ENCODE measurements at places on chromosomes 3 and 15.

GRCh38 chr15:92457471-92458041 lies 63.9 kb downstream of the ST8SIA2 start:
- no peak for DNase-seq

GRCh38 chr15:70270752-70271111 lies 173.0 kb upstream of the TLE3 start:
- DNase-seq, result no peak

- DNase-seq, result no peak
Measured at GRCh38 chr3:63609834-63610233, 42.6 kb upstream of the SNTN start.

- DNase-seq, result no peak
Measured at GRCh38 chr3:197501496-197501878, 54.3 kb downstream of the BDH1 start.

DNA sequence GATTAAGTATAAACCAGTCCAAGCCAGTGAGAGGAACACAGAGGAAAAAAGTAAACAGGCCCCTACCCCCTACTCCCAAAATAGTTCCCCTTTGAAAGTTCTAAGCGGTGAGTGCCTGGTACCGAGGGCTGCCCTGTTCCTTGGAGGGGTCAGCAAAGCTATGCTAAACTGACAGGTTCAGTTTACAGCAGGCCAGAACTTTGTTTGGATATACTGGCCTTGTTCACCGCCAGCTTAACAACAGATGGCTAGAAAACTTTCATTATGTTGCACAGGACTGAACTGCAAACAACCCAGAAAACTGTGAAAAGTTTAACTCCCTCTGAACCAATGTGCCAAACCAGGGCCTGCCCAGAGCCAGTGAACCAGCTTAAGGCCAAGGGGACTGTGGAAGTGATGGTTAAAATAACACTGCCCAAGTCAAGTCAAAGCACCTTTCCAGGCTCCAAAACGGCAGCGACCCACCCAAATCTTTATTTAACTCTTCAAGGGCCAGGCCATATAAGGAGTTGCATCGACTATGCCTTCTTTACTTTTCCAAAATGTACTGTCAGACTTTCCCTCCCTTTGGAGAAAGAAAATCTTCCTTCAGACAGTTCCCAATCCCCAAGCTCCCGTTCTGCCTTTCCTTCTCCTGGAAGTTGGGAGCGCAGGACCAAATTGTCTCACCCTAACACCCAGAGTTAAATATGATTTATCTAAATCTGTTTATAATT lies 448.0 kb downstream of the FOXP1 start:
- no peak for DNase-seq

GRCh38 chr15:51770902-51771301 lies 19.5 kb downstream of the TMOD2 start:
- DNase-seq, result no peak

GRCh38 chr3:47882338-47882737 lies 79.4 kb downstream of the DHX30 start:
- DNase-seq, result no peak

- no peak for DNase-seq
Measured at GRCh38 chr3:124383846-124384466, 346.3 kb upstream of the UMPS start.

GRCh38 chr3:182305881-182306665 lies 487.2 kb upstream of the ATP11B start:
- no peak for DNase-seq

DNA sequence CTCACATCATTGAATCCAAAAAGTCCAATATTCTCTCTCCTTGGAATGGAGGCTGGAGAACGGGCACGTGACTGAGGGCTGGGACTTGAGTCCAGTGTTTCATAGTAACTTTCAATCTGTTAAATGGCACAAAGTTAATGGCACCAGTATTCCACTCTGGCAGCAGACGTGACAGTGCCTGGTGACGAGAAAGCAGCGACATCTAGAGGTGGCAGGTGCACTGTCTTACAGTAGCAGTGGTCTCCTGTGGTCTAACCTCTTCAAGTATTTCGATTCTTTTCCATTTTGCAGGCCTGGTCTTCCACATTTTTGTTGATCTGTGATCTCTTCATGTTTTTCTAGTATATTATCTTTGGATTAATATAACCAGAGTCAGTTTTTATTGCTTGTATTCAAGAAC lies 107.1 kb downstream of the OXSM start:
- no peak for DNase-seq

DNA sequence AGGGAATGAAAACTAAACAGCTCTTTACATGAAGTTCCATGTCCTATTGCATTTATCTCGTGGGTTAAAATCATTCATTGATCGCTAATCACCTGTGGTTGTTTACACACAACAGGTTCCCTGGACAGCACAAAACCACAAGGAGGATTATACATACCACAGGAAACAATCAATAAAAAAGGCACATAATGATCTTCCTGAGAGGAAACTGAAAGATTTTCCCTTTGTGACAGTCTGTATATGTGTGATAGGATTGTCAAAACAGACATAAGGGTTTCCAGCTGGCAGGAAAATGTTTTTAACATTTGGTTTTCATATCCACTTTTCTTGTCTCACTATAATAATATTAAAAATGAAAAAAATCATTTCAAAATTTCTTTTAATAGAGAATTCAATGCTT lies 541.8 kb downstream of the NLGN1 start:
- DNase-seq, result no peak

DNA sequence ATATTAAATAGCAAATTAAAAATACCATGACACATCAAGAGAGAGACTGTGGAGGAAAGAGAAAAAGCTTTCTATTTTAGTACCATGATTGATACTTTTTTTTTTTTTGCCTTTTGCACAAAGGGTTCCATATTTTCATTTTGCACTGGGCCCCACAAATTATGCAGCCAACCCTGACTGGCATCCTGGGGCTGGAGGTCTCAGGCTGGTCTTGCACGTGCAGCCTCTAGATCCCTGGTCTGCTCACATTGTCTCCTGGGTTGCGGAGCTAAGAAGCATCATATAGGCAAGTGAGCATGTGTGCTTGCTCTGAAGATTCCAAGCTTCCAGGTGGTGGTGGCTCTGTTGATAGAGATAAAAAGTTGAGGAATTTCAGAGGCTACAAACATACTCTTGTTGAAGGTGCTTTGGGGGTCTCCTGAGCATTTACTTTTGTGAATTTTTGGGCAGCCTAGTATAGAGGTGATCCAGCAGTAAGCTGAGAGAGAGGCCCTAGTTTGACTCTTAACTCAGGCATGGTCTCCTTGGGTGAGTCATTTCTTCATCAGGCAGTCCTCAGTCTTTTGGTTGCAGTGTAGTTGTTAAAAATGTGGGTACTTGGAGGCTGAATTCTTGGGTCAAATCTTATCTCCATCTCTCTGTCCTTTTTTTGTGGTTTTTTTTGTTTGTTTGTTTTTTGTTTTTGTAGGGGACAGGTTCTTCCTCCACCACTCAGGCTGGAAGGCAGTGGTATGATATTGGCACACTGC lies 31.3 kb downstream of the SMAD3 start:
- DNase-seq, result no peak

DNA sequence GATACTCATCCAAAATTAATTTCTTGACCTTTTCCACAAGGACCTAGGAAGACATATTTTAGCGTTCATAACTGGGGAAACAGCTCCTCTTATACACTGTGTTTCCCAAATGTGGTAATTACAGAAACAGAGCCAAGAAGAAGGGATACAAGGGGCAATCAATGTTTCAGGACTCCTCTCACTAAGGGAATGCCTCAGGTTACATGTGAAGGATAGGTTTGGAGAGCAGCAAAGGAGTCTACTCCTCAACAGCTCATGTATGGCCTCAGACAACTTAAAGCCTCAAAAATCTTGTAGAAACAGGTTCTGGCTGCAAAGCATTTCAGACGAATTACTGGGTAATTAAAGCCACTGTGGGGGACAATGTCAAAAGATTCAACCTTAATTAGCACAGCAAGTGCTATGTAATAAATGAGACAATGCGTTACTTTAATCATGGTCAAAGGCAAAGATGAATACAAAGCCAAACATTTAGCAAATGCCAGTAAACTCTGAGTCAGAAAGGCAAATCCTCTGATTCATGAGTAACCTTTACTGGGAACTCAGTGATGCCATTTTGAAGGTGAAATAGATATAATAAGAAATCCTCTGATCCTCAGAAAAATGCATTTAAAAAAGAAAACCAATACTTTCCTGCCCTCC lies 1111.2 kb downstream of the TUSC7 start:
- DNase-seq, result no peak

DNA sequence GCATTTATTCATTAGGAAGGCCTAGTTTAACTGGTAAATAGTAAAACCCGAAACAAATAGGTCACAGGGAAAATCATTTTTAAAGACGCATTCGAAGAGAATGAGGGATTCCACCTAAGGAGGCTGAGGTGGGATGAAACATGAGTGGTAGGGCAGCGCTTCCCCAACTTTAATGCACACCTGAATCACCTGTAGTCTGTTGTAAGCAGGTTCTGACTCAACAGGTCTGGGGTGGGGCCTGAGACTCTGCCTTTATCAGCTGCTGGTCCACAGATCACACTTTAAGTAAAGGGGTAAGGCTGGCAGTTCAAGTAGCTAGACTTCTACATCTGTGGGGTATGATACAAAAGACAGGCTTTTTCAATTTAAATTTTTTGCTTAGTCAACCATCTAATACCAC lies 223.5 kb upstream of the UBE2E2 start:
- DNase-seq, result no peak

DNA sequence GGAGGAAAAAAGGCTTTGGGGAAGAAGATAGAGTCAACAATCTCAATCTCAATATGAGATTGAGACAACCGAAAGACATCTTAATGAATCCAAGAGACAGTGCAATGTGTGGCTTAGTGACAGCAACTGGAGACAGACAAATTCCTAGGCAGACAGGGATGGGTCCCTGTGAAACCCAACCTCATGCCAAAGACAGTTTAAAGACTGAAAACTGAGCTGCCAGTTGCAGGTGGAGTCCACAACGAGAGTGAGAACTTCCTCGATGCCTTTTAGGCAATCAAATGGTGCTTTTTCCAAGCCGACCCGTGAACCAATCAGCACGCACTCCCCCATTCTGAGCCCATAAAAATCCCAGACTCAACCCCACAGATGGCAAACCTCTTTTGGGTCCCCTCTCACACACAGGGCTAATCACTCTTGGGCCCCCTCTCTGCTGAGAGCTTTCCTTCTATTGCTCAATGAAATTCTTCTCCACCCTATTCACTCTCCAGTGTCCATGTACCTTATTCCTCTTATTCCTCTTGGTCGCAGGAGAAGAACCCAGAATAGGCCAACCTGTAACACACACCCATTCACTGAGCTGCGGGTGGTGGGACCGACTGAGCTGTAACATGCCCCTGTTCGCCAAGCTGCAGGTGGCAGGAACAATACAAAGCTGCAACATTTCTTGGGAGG lies 34.8 kb downstream of the ZMAT3 start:
- DNase-seq, result no peak

GRCh38 chr15:70196372-70197316 lies 98.9 kb upstream of the TLE3 start:
- DNase-seq, result no peak

GRCh38 chr3:71310980-71311660 lies 272.4 kb downstream of the FOXP1 start:
- no peak for DNase-seq

DNA sequence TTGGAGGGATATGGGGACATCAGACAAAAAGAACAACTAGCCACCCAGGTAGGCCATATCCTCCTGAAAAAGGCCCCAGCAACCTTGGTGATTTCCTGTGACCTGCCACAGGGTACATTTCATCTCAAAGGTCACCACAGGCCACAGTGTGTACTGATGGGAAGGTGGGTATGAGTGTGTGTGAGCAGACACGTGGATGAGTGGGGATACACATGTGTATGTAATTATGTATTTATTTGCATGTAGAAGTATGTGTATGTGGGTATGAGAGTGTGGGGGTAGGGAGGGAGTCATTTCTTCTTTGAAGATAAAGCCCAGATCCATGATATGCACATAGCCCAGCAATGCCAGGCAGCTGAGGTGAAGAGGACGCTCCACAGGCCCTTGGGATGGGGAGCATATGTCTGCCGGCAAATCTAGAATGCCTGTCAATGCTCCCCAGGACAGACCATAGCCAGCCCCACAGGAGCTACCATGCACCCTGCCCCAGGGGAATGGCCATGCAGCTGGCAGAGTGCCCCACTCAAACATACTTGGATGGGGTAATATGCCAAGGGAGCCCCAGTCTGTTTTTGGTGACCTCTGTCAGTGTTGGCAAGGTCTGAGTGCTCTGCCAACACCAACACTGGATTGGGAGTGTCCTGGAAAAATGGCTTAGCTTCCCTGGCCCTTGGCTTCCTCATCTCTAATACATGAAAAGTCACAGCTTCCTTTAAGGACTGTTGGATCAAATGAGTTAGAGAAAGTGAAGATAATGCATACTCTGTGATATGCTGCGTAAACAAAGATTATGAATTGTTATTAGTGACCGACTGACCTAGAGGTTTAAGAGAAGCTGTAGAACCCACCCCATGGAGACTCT lies 42.4 kb downstream of the RAB6B start:
- DNase-seq, result no peak

DNA sequence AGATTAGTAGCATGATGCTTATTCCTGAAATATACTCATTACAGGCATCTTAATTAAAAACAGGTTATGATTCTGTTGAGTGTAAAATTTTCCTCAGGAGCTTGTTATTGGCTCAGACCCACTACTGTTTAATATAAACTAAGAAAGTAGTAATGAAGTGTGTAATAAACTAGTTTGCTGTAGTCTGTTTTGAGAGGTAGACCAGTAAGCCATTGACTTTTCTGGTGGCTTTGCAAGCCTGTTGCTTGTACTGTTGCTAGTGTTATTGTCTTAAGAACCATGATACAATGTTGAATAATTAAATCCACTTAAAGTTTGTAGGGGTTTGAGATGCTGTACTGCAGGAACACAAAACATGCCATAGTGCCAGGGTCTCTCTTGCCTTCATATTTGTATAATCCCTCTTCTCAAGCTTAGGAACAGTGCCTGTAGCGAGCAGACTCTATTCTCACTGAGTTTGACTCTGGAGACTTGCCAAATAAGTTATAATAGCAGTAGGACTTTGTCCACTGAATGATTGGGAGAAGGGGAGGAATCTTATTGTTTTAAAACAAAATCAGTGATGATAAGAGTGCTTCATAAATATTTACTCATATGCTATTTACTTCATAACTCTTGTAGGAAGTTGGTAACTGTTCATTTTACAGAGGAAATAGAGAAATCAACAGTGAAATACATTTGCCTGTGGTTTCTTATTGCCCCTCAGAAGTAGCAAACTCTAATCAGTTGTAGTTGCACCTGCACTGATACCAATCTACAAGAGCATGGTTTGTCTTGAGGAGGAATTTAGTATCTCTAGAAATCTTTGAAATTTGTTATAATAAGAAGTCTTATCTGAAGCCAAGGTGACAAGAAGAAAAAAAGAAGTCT lies 13.4 kb downstream of the TCF12 start:
- DNase-seq, result no peak

DNA sequence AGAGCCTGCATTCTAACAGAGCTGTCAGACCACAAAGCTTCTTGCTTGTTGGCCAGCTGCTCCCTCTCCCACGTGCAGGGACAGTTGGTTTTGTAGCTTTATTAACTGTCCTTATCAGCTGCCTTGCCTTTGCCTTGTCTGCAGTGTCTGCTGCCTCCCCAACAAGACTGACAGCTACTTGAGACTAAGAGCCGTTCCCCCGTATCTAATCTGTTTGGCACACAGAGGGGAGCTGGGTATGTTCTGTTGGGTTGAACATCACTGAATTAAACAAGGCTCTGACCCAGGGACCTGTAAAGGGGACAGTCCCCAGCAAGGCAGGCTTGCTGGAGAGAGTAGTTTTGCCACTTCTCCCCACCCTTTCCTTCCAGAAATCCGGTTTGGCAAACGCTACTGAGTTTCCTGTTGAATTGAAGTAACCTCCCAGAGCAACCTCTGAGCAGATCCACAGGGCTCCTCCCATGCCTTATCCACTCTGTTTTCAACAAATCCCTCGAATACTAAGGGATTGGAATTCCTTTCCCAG lies 116.1 kb downstream of the ANP32A start:
- no peak for DNase-seq

GRCh38 chr3:70840106-70840870 lies 527.9 kb upstream of the MDFIC2 start:
- DNase-seq, result no peak
